ENCODE measurements at places on chromosomes 13 and 19. TPM values are rescaled to one million over a fixed set of nuclear protein-coding genes. Genes with fewer than 3 reads are reported as not detected.
A peak's percentile ranks its signal among the peaks of the same experiment; 100 is the strongest.

DNA sequence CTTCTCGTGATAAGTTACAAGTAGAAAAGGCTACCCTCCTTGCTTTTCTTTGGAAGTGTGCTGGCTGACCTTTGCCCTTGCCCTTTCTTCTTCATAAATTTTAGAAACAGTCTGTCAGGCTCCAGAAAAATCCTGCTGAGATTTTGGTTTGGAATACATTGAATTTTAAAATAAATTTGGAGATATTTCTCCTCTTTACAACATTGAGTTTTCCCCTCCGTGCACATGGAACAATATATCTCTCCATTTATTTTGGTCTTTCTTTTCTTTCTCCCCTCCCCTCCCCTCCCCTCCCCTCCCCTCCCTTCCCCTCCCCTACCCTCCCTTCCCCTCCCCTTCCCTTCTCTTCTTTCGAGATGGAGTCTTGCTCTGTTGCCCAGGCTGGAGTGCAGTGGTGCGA, 8.6 kb downstream of the KLK4 start:
- no peak overlapping the region for H3K27ac ChIP-seq
- DNase-seq = no peak
- peaks cover 34% of the 10 kb centered on the region for H3K27me3 ChIP-seq
- no peaks in the 10 kb centered on the region for H3K36me3 ChIP-seq
- no peak overlapping the region for H3K4me3 ChIP-seq

DNA sequence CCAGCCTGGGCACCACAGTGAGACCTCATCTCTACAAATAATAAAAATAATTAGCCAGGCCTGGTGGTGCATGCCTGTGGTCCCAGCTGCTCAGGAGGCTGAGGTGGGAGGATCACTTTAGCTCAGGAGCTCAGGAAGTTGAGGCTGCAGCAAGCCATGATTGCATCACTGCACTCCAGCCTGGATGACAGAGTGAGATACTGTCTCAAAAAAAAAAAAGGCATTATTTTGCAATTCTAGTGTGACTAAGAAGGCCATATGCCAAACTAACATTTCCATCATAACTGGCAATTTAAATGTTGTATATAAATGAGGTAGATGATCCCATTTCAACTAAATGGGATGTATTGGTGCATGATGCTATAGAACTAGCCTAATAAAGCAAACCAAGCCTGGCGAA, 632.8 kb upstream of the KLF12 start:
- no peaks in the 10 kb centered on the region for H3K36me3 ChIP-seq
- H3K4me3 ChIP-seq = no peak overlapping the region
- no peaks in the 10 kb centered on the region for H3K27me3 ChIP-seq
- no peaks in the 10 kb centered on the region for H3K4me1 ChIP-seq

DNA sequence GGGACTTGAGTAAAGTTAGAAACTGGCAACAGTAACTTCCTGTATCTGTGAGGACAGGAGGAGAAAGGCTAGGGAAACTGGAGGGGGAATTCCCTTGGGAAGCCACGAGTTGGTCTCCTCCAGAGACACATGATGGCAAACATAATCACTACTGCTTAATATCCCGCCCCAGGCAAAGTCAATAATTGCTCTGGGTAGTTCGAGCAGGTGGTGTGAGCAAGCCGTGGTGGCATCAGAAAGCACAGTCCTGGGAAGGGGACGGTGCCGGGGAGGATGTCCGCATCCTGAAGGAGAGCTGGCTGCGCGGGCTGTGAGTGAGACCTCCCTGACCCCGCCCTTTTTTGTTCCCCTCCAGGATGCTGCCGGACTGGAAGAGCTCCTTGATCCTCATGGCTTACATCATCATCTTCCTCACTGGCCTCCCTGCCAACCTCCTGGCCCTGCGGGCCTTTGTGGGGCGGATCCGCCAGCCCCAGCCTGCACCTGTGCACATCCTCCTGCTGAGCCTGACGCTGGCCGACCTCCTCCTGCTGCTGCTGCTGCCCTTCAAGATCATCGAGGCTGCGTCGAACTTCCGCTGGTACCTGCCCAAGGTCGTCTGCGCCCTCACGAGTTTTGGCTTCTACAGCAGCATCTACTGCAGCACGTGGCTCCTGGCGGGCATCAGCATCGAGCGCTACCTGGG, 1.4 kb downstream of the FFAR2 start:
- no peaks in the 10 kb centered on the region for H3K36me3 ChIP-seq
- DNase-seq = no peak
- H3K4me3 ChIP-seq = no peak overlapping the region

DNA sequence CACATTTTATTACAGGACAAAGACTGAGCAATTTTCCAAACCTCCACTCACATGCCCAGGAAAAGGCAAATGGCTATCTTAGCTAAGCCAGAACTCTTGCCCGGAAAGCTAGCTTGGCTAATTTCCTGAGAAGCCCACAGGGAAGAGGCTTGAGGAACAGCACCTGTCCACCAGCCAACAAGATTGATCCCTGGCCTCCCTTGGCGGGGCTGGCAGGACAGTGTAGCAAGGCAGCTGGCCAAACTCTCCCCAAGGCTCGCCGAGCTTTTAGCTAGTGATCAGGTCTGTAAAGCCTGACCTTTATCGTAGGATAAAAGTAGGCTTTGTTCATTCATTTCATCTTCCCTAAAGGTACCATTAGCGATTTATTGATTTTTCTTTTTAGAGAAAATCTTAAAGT, 101.4 kb downstream of the UQCRFS1 start:
- H3K36me3 ChIP-seq = no peaks in the 10 kb centered on the region
- H3K27ac ChIP-seq = no peak overlapping the region
- H3K4me1 ChIP-seq = no peaks in the 10 kb centered on the region
- no peak overlapping the region for H3K4me3 ChIP-seq
- DNase-seq = no peak

GRCh38 chr13:51707461-51707860, 96.5 kb downstream of the DHRS12 start:
- H3K27ac ChIP-seq = no peak overlapping the region
- no peaks in the 10 kb centered on the region for H3K36me3 ChIP-seq
- DNase-seq = no peak
- H3K4me3 ChIP-seq = no peak overlapping the region
- no peaks in the 10 kb centered on the region for H3K27me3 ChIP-seq
- H3K4me1 ChIP-seq = no peaks in the 10 kb centered on the region

GRCh38 chr19:41920882-41921576, 7.2 kb downstream of the ERFL start:
- H3K36me3 ChIP-seq = no peaks in the 10 kb centered on the region
- peaks cover 71% of the 10 kb centered on the region for H3K27me3 ChIP-seq
- DNase-seq = no peak
- no peak overlapping the region for H3K27ac ChIP-seq
- H3K4me1 ChIP-seq = no peaks in the 10 kb centered on the region
- H3K4me3 ChIP-seq = no peak overlapping the region

GRCh38 chr13:80979035-80979641, 638.2 kb upstream of the SPRY2 start:
- H3K27me3 ChIP-seq = no peaks in the 10 kb centered on the region
- H3K4me1 ChIP-seq = no peaks in the 10 kb centered on the region
- no peak for DNase-seq
- no peak overlapping the region for H3K27ac ChIP-seq
- no peaks in the 10 kb centered on the region for H3K36me3 ChIP-seq
- no peak overlapping the region for H3K4me3 ChIP-seq

ANGPTL8 gene
- not detected for total RNA-seq

DNA sequence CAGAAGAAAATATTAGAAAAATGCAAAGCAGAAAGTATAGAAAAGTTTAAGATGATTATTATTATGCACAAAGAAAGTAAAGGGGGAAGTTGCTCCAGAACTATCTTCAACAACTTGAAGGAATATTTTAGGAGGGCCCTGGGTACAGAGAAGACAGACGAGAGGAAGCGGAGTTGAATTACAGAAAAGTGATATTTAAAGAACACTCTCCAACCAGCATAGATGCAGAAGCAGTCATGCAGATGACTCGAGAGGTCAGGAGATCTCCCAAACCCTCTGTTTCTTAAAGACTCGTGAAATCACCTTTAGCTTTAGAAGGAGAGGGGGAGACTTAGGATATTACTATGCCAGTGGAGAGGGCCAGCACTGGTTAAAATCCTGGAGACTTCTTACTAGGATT, 8.5 kb upstream of the SHISA2 start:
- no peak for DNase-seq
- H3K27ac ChIP-seq = no peak overlapping the region
- H3K4me1 ChIP-seq = no peaks in the 10 kb centered on the region
- H3K36me3 ChIP-seq = no peaks in the 10 kb centered on the region
- H3K4me3 ChIP-seq = no peak overlapping the region

DNA sequence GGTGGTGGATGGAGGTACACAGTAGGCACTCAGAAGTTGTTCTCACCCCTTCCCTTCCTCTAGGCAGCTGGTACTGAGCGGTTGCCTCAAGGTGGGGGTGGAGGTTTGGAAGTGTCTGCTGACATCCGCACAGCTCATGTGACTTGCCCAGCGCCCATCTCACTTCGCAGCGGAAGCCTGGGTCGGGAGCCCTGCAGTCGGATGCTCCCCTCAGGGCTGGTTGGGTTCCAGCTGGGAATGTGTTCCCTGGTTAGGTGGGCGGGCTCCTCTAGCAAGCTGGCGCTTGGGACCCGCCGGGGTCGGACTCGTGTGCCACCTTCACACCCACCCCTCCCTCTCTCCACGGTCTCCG, 10.2 kb downstream of the PPP1R37 start:
- DNase-seq = no peak
- H3K4me3 ChIP-seq = peak overlapping the region; percentile 41
- H3K36me3 ChIP-seq = no peaks in the 10 kb centered on the region
- H3K4me1 ChIP-seq = peaks cover 41% of the 10 kb centered on the region
- peak overlapping the region; percentile 56 for H3K27ac ChIP-seq
